ENCODE measurements at places on chromosomes 1 and 21.

DNA sequence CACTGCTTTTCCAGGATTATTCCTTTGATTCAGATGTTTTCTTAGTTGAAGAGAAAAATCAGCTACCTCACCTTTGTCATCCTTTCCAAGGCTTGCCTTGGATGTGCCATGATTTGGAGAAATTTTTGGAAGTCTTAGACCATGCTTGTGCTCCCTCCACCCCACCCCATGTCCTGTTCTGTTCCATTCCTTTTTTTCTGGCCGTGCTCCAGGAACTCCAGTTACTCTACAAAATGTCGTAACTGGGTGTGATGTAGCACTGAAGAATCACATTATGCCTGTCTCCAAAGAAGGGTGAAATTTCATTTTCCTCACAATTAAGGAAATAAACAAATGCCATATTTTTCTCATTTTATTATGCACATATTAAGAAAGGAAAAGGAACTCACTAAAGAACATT is 217.8 kb upstream of the ZRANB2 start:
- DNase-seq: no peak

DNA sequence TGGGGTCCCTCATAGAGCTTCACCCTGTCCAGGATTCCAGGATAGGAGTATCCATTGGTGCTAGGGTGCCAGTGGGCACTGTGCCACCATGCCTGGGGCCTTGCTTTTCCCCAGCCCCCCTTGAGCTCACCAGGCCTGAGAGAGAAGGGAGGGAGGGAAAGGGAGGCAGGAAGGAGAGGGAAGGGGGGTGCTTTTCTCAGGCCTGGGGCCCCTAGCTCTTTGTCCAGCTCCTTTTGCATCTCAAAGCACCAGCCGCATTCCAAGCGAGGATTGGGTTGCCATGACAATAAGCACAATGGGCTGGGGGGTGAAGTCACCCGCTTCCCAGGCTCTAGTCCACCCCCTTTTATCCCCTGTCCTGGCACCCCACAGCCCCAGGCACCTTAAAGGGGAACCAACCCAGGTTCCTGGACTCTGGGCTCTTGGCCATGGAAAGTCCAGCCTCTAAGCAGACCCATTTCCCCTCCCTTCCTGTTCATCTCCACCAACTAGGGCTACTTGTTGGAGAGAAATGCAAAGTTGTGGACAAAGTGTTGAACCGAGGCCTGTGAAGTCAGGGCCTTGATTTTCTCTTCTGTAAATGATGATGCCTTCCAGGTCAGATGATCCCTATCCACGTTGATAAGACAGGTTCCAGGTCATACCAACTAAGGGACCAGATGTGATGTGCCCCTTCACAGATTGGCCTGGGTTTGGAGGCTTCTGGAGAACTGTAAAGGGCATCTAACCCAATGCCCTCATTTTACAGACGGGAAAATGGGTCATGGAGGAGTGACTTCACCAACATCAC is 11.4 kb downstream of the THBS3 start:
- no peak for DNase-seq

GRCh38 chr1:162710345-162710744 is 78.1 kb downstream of the DDR2 start:
- DNase-seq: no peak

DNA sequence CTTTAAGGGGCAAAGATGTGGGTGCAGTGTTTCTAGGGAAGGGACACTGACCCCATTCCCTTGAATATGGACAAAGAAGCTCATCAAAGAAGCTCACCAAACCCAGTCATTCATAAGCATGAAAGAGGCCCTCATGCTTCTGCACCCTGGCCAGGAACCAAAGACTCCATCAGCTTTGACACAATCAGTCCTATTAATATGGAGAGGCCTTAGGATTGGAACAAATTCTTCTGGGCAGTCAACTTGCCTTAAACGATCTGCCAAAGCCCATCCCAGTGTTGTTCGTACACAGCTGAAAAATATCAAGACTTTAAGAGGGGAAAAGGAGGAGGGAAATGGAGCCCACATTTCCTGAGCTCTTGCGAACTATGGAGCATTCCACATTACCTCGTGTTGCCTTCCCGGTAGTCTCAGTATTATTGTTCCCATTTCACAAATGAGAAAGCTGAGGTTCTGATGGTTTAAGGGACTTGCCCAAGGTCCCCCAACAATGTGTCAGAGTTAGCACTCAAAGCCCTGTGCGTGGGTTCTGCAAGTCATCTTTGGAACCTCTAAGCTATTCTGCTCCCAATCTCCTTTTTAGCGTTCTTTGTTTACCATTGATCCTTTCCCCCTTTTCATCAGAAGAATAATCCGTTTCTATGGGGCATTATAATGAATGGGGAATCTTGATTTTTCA is 161.9 kb downstream of the ZBTB18 start:
- no peak for DNase-seq

GRCh38 chr1:47207803-47208373 is 18.1 kb upstream of the PDZK1IP1 start:
- no peak for DNase-seq

GRCh38 chr1:233340966-233341516 is 13.5 kb downstream of the MAP3K21 start:
- DNase-seq: no peak

DNA sequence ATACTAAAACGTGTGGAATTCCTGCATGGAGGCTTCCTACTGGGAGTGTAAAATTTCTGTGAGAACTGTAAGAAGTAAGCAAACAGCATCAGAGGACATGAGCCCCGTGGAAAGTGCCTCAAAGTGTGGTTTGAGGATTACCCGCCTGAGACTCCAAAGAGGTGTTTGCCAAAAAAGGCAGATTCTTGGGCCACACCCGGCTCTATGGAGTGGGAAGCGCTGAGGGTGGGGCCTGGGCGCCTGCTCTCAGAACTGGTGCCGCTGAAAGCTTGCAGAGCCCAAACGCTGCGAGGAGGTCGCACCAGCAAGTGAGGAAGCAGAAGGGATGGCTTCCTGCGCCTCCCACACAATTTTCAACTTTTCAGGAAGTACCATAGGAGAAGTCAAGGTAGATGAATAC is 43.0 kb upstream of the PSEN2 start:
- no peak for DNase-seq

DNA sequence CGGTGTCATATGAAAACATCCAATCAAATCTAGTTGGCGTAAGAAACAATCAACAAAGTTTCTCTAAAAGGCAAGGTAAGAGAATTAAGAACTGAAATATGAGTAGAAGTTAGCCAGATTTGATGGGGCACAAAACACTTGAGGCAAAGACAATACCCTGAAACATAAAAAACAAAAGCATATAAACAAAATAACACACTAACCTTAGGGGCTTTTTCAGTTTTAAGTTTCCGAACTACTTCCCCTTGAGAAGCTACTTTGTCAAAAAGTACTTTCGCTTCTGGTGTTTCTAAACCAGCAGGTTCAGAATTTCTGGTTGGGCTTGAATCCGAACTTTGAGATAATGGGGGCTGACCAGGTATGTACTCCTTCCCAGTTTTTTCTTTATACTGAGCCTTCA is 57.9 kb downstream of the EPRS1 start:
- DNase-seq: no peak

DNA sequence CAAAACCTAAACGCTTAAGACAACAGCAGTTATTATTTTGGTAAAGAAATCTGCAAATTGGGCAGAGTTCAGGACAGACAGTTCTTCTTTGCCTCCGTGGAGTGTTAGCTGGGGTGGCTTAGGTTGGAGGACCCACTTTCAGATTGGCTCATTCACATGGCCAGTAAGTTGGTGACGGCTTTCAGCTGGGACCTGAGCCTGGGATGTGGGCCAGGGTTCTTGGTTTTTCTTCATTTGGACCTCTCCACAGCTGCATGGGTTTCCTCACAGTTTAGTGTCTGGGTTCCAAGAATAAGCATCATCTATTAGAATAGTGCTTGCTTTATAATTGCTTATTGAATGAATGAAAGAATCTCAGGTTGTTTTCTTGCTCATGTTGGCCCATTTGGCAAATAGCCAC is 72.2 kb downstream of the ATF6 start:
- DNase-seq: no peak

- DNase-seq: no peak
Measured at GRCh38 chr1:1132042-1132950, 16.4 kb upstream of the C1orf159 start.

DNA sequence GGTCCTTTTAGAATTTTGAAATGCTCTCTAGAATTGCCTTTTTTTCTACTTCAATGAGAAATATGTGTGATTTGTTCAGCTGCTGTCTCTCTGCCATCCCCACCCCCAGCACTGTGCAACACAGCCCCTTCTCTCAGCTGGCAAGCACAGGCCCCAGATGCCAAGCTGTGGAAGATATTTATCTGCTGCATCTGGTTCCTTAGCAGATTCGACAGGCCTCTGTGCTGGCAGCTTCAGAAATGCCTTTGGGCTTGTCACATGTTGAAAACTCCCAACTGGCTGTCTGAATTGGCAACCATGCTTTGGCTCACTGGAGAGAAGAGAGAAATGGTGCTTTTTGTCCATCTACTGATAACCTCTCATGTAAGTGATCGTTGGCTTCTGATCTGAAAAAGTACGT is 206.7 kb upstream of the C1orf87 start:
- no peak for DNase-seq

DNA sequence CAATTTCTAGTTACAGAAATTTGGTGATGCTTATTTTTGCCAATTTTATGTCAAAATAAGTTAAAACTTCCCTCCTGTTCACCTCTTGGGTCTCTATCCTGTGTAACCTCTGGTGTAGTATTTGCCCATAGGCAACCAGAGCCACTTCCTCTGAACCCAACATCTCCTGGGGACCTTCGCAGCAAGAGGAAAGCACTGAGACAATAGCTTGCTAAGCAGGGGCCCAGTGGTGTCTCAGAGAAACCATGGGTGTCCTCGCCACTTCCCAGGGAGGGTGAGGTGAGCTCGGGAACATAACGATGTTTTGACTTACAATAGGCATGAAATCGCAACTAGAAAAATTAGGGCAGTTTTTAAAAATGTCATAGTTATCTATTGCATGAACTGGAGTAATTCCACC is 56.4 kb upstream of the SCCPDH start:
- DNase-seq: no peak

DNA sequence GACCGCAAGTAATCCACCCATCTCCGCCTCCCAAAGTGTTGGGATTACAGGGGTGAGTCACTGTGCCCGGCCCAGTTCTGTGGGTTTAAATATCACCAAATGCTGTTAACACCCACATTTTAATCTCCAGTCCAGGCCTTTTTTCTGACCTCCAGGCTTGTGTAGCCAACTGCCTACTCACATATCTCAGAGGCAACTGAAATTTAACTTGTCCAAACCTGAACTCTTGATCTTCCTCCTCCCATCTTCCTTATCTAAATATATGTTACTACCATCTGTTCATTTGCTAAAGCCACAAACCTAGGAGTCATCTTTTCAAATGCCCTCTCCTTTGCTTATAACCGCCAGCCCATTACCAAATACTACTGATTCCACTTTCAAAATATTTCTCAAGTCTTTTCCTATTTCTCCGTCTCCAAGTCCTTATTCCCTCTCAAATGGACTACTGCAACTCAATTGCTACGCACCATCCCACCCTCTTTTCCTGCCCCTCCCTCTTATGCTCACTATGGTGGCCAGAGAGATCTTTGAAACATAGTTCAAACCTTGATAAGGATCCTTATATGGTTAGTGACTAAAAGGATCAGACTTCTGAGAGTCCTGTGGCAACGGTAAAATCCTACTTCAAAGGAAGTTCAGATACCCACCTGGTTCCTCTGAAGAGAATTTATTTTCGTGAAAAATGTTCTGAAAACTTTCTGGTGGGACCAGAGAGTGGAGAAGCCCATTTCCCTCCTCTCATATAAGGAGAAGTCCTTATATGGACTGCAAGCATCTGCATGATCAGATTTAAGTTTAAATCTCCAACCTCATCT is 78.5 kb upstream of the CDC42BPA start:
- no peak for DNase-seq

- DNase-seq: no peak
Measured at GRCh38 chr1:11680270-11681070, 478 bp downstream of the MAD2L2 start.

DNA sequence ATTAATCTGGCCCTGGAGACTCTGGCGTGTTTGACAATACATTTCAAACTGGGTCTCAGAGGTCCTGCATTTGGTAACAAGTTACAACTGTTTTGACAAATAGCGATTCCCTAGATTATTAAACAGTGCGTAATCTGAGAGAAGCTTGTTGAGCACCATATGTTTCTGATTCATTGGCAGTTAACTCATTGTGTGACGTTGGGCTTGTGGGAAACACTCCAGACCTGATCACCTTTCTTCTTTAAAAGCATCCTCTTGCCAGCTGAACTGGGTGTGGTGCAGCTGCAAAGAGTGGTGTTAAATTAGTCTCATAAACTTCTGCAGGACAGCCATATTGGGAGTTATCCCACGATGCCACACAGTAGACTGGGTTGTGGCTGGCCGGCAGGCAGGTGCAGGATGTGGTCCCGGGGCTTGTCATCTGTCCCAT is 82.7 kb downstream of the CDC7 start:
- DNase-seq: peak; percentile 69

- DNase-seq: no peak
Measured at GRCh38 chr1:206002871-206003801, at the start of gene RAB7B. RAB7B (minus strand) TSS chr1:206003395; CDS start chr1:205994135, 9,260 bp downstream.

- DNase-seq: no peak
Measured at GRCh38 chr21:32392880-32393676, at the start of gene URB1. URB1 (minus strand) TSS chr21:32393012; CDS start chr21:32392910, 102 bp downstream.

DNA sequence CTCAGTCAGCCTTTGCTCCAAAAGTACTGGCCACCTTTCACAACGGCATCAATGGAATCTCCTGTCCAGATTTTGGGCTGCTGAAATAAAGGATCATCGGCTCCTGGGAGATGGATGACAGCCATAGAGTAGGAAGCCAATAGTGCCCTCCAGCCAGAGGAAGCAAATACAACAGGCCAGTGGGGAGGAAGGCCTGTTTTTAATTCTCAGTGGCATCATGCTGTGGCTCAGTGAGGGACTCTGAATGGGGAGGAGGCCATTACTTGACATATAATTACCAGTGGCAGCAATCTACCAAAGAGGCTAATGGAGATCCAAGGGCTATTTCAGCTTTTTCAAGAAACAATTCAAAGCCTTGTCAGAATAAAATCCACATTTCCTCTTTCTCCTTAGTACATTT is 26.7 kb downstream of the COLGALT2 start:
- no peak for DNase-seq

- DNase-seq: peak; percentile 53
Measured at GRCh38 chr1:6258675-6259074, 2.2 kb downstream of the GPR153 start.

DNA sequence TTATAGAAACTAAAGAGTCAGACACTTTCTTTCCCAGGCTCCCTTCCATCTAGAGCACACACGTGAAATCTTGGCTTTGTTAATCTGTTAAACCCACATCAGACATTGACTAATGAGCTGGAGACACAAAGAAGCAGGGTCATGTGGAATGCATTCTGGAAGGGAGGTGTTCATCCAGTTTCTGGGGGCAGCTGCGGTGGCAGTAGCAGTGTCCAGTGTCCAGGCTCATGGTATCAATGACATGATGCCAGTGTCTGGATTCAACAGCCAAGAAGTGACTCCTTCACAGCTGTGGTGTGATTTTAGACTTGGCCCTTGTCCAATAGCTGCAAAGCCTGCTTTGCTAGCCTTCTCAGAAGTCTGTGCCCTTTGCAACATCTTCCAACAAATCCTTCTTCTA is 95.2 kb downstream of the NTPCR start:
- no peak for DNase-seq

DNA sequence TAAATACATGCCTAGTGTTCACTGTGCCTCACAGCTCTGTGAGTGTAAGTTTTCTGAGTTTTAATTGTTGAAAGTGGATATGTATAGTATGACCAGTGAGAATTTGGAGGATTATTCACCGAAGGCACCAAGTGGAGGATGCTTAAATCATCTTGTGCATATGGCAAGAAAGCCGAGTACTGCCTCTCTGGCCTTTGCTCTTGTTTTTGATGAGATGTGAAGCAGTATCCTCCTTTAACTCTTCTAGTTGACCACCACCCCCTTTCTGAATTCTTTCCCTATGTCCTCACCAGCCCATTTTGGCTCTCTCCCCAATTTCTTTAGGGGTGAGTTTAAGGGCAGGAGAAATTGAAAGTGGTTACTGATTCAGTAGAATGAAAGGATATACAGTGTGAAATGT is 130.4 kb downstream of the SYT2 start:
- DNase-seq: no peak
